ENCODE measurements at places on chromosomes 6 and 20.

DNA sequence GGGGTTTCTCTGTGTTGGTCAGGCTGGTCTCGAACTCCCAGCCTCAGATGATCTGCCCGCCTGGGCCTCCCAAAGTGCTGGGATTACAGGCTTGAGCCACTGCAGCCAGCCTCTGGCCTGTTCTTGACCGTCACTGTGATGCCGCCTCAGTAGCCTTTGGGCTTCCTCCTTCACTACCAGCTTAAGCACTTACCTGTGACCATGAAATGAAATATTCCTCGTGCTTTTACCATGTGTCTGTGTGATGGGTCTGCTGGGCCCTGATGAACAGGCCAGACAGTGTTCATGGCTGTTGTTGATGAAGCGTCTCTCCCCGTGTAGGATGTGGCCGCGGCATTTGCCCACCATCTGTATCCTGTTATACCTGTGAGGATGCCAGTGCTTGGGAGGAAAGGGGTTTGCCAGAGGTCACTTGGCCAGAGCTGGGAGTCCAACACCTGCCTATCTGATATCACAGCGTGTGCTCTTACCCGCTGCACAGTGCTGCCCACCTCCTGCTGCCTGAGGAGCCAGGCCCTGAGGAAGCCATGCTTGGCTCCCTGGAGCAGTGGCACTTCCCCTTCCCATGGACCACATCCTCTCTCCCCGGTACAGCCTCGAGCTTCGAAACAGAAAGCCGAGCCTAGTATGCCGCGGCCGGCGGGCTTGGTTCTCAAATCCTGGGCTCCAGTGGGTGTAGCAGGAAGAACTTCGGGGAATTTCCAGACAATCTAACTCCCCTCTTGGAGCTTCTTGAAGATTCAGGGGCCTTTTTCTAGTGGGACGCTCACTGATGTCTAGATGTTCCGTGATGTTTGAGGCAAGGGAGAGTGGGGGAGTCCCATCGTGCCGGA lies 167.9 kb downstream of the ZDHHC14 start:
- DNase-seq: no peak

- no peak for DNase-seq
These were observed 73.9 kb downstream of the UBR2 start for GRCh38 chr6:42637681-42638080.

- no peak for DNase-seq
These were observed 46.4 kb upstream of the COL21A1 start for GRCh38 chr6:56293781-56294180.

GRCh38 chr6:126664271-126664670 lies 324.4 kb downstream of the CENPW start:
- DNase-seq: no peak

DNA sequence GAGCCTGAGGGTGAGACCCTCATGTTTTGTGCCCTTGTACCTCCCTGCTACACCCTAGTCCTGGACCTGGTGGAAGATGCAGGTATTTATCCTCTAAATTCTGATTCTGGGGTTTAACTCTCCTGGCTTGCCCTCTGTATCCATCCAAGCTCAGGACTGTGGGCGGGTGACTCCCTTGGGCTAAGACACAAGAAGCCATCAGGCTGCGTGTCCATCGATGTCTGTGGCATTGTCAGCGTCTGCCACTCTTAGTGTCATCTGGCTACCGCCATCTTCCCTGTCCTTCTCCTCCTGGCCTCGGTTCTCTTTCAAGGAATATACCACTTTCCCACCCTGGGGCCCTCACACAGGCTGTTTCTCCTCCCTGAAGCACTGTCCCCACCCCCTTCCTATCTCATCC lies 28.9 kb upstream of the BLCAP start:
- no peak for DNase-seq

DNA sequence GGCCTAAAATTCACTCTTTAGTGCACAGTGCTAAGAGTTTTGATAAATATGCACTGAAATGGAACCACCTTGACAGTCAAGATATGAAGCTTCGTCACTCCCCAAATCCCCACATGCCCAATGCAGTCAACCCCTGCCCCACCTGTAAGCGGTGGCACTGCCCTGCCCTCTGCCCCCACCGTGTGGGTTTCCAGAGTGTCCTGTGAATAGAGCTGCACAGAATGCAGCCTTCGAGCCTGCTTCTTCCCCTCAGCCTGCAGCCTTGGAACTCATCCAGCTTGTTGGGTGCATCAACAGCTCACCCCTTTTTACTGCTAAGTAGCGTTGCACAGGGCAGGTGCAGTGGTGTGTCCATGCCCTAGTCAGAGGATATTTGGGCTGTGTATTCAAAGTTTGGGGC lies 216.3 kb downstream of the SYNDIG1 start:
- DNase-seq: no peak

GRCh38 chr6:2764610-2765165 lies 505 bp upstream of the WRNIP1 start:
- DNase-seq: no peak

- no peak for DNase-seq
These were observed 863.9 kb upstream of the MANEA start for GRCh38 chr6:94713446-94713845.

GRCh38 chr6:124812067-124812466 lies 150.2 kb upstream of the RNF217 start:
- DNase-seq: no peak

DNA sequence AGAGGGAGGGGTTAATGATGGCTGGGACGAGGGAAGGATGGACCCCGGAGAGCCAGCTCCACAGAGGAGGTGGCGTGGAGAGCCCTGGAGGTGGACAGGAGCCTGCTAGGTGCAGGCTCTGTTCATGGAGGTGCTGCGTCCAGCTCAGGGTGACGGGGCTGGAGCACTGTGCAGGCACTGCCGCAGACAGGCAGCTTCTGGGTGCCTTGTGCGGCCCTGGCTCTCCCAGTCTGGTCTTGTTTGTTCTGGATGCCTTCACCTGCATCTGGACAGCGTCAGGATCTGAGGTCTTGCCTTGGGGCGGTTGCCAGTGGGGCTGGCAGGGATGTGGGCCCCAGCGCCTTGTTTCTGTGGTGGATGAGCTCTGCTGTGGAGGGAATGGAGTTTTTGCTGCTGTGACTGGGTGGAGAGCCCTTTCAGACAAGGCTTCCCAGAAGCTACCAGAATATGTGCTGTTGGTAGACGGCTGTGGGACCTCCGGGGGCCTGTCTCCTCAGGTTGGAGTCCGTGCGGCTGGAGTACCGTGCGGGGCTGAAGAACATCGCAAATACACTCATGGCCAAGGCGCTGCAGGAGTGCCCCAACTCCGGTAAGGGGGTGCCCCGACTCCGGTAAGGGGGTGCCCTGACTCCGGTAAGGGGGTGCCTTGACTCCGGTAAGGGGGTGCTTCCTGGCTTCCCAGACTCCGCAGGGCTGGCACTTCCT lies 7.8 kb upstream of the C20orf204 start:
- no peak for DNase-seq

- DNase-seq: no peak
These were observed 19.5 kb downstream of the PERP start for GRCh38 chr6:138087593-138088325.

- DNase-seq: no peak
These were observed 91.7 kb downstream of the COL19A1 start for GRCh38 chr6:69957985-69958559.

DNA sequence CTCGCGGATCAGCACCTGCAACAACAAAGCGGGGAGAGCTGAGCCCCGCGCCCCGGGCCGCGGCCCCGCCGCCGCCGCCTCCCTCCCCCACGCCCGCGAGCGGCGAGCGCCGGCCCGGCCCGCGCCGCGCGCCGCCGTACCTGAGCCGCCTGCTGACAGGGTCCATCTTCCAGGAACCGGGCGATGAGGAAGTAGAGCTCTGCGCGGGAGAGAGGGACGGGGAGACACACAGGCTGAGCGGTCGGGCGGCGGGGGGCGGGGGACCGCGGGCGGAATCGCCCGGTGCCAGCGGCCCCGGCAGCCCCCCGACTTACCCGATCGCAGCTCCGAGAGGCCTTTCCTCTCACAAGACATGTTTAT lies 359 bp downstream of the PHIP start:
- no peak for DNase-seq

DNA sequence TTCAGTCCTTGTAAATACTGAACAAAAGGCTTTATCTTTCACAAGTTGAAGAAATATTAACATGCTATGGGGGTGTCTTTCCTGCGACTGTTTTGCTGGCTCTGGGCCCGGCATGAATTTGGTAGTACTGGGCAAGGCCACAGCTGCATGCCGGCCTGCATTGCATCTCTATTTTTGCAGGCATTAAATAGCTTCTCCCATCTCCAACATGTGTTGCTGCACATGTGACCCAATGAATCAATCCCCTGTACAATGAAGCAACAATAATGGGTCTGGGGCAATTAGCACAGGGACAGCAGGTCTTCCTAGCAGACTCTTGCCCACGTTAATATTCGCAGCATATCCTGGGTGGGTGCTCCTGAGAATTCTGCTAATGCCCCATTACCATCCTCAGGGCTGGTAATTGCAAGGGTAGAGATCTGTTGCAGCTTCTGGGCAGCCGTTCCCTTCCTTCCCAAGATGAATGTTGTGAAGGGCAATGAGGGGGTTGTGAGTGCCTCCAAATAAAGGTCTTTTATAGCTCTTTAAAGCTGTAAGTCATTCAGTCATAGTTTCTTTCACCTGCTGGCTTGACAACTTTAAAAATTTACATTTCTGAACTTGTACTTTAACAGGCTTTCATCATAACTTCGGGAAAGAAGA lies 24.3 kb upstream of the CDYL start:
- no peak for DNase-seq

DNA sequence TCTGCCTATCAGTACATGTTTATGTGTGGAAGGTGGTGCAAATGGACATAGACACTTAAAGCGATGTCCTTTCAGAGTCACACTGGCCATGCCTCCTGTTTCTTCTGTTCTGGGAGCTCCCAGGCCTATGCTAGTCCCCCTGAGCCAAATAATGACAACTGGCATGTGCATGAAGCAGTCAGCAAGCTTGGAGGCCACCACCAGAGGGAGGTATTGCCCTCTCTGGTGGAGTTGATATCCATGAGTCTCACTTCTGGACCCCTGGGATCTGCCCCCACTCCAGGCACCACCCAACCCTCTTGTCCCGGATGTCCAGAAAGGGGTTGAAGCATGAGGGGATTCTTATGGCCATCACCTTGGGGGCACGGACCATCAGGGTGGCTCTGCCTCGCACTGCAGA lies 172.2 kb downstream of the AIG1 start:
- no peak for DNase-seq

- DNase-seq: no peak
These were observed 62.4 kb upstream of the GMDS start for GRCh38 chr6:2307799-2308198.

GRCh38 chr6:3013486-3013885 lies 13.8 kb downstream of the NQO2 start:
- no peak for DNase-seq

DNA sequence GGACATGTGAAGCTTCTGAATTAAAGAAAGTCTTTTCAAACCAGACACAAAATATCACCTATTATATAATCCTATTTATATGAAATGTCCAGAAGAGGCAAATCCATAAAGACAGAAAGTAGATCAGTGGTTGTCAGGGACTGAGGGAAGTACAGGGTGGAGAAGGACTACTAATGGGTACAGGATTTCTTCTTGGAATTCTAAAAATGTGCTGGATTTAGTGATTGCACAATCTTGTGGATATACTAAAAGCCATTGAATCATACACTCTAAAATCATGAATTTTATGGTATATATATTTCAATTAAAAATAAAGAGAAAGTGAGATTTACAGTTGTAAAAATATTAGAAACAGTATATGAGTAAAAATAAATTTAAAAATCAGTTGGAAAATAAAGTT lies 18.7 kb upstream of the MC3R start:
- DNase-seq: no peak

DNA sequence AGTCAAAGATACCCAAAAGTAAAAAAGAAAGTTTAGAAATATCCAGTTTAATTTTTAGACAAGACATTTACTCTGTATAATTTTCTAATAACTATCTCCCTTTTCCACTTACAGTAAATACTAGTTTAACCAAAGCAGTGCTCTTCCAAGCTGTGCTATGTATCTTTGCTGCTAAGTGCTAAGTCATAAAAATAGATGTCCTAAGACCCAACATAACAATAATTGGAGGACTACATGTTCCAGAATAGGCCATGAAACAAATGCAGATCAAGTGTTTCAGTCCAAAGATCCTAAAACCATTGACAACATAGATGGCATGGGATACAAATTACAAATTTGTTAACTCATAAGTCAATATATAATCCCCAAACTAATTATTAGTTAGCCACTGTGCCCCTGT lies 111.1 kb downstream of the FAM83B start:
- no peak for DNase-seq

DNA sequence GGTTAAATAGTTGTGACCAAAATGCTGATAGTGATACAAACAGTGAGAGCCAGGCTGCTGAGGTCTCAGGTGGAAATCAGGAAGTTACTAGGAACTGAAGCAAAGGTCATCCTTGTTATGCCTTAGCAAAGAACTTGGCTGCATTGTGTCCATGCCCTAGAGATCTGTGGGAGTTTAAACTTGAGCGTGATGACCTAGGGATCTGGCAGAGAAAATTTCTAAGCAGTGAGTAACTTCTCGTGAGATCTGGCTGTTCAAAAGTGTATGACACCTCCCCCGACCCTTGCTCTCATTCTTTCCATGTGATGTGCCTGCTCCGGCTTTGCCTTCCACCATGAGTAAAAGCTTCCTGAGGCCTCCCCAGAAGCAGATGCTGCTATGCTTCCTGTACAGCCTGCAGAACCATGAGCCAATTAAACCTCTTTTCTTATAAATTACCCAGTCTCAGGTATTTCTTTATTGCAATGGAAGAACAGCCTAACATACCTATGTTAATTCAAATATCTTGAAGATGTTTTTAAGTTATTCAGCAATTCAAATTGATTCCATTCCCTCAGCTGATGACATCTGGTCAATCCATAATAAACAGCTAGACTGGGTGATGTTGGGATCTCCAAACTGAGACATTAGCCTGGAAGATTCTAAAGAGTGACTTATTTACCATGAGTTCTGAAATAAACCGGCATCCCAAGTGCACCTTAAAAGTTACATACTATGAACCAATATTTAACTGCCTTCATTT lies 33.8 kb downstream of the KIF16B start:
- no peak for DNase-seq

- no peak for DNase-seq
These were observed 295.3 kb upstream of the FOXQ1 start for GRCh38 chr6:1016329-1017302.

DNA sequence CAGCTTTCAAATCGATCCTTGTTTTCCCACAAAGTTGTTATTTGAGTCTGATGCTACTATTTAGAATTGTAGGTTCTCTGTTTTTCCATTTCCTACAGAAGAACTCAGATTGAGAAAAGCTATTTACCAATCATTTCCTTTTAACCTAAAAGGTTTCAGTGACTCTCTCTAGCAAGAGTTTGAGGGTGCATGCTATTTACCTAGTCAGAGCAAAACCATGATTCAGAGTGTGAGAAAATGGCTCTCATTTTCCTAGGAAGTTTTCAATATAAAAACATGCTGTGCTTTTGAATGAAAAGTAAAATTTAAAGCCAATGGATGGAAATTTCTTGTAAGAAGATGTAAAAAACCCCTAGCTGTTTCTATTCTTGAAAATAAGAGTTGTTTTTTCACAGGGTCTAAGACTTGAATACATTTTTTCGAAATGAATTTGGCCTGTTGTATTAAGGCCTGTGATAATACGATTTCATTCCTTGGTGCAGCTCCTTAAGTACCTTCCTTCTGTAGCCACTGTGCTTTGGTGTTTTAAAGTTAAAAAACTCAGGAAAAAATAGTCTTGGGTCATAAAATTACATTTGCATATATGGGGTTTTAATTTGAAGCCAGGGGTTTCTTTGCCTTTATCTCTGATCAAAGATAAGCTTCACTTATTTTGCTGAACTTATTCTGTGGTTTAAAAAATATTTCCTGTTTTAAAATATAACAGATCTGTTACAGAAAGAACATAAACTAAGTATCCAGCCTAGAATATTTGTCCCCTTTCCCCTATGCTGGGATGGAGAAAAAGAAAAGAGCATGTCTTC lies 18.0 kb upstream of the RSPH3 start:
- no peak for DNase-seq

All from kidney epithelial cell (primary cell).